ENCODE measurements at places on chromosomes 7 and 10. TPM values are rescaled to one million over a fixed set of nuclear protein-coding genes. Genes with fewer than 3 reads are reported as not detected.

GDF2 gene
- not detected for total RNA-seq

SKIDA1 gene
- not detected for total RNA-seq

KLF14 gene
- total RNA-seq = not detected

RPS24 gene
- total RNA-seq = 2,336 TPM

MYPN gene
- total RNA-seq = not detected
